ENCODE measurements at places on chromosomes 2 and 18.

GRCh38 chr2:136215449-136215848 is 97.5 kb upstream of the CXCR4 start:
- DNase-seq, result no peak

DNA sequence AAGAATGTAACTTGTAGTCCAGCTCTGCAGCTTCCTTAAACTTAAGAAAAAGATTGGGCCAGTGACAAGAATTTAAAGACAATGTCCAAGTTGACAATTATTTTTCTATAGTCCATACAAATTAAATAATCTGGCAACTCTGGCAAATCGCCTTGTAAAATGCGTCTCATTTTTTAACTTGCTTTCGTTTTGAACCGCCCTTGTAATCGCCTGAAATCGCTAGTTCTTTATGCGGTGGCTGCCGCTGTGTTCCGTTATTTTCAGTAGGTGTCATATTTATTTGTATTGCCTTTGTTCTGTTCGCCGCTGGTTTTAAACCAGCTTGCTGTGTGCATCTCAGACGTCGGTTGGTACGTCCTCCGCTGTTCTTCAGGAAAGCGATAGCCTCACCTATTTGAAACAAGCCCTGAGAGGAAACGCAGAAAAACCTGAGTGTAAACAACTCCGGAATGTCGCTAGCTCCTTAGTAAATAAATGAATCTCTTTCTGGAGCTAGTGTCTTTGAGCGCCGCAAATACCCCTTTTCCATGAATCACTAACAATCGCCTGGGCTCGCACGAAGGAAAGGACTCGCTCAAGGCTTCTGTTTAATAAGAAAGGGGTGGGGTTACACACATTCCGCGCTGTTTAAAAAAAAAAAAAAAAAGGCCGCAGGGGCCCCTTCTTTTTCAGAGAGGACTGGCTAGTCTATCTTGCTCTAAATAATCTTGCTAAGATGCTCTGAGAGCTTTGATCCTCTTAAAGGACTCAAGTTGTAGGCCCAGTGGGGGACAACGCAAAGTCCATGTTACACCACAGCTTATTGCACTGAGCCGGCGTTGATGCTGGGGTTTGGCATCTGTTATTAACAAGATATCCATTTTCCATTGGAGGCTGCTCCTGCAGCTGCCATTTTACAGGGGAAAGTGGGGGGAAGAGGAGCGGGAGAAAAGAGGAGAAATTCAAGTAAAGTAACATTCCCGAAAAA is 3.0 kb downstream of the HOXD8 start:
- DNase-seq, result no peak

- DNase-seq, result no peak
These were observed 71.9 kb downstream of the ACVR2A start for GRCh38 chr2:147916723-147917122.

DNA sequence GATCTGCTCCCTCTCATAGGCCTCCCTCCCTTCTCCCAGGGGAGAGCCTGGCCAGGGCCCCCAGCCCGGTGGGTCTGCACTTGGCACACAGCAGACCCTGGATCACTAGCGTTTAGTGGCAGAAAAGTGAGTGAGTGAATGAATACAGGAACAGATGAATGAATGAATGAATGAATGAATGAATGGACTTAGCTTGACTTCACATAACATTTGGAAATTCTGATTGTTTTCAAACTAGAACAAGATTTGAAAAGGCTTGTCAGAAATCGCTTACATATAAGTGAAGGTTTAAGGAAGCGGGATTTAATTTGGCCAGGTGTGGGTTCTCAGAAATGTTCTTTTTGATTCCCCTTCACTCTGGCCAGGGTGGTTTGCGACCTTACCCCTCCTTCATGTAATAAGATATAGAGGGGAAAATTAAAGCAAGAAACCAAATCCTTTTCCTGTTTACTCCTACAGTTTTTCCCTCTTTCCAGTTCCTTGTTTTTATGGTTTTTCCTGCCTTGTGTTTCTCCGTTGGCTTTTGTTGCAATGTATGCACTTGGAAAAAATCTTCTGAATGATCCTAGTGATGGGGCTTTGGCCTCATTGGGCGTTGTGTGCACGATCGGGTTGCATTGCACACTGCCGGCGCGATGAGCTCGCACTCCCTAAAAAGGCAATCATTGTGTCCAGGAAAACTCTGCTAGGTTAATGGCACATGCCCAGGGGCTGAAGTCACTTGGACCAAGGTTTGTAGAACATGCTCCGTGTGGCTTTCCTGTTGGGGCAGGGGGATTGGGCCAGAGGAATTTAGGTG is 16.4 kb downstream of the LRRFIP1 start:
- DNase-seq, result no peak

DNA sequence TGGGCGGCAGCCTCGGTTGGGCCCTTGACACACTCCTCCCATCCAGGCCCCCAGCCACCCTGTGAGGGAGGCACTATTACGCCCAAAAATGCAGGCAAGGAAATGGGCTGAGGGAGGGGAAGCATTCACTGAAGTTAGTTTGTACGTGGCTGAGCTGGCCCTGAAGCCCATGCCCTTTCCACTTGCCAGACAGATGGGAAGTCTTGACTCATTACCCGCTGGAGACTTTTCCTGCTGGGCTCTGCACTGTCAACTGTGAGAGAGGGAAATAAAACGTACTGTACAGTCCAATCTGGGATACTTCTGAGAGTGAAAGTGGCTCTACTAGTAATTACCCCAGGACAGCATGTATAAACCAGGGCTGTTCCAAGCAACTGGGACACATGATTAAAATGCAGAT is 125.9 kb downstream of the MSH2 start:
- no peak for DNase-seq

GRCh38 chr18:37381554-37381953 is 184.0 kb downstream of the CELF4 start:
- DNase-seq, result no peak

- no peak for DNase-seq
These were observed 98.5 kb upstream of the GPR45 start for GRCh38 chr2:105143094-105143466.

DNA sequence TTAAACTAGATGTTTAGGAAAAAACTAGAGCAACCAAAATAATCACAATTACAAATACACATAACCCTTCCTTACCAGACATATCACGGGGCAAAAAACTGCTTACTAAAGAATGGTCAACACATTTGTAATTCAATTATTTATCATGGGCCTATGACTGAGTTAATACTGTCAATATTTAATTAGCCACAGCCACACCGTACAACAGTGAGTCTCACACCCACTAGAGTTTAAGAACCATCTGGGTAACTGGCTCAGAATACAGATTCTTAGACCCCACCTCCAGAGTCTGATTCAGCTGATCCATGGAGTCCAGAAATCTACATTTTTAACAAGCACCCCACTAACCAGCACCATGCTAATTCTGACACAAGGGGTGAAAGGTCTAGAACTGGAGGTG is 14.8 kb downstream of the ATL2 start:
- no peak for DNase-seq

DNA sequence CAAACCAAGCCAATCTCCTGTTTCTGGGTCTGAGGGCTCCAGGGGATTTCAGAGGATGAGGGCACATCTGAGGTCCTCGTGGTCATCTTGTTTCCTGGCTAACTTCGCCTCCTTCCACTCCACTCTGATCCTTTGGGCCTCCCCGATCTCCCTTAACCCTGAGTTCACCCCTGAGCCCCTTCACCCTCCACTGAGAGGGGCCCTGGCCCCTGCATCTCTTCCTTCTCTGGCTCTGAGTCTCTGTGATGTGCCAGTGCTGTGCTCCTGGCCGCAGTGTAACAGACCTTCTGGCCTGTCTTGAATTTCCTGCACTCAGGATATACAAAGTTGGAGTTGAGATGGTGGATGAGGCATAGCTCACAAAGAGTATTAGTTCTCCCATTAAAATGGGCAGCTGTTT is 84.7 kb upstream of the BOD1L2 start:
- no peak for DNase-seq

GRCh38 chr18:46469186-46469915 is 187.7 kb downstream of the LOXHD1 start:
- DNase-seq, result no peak

DNA sequence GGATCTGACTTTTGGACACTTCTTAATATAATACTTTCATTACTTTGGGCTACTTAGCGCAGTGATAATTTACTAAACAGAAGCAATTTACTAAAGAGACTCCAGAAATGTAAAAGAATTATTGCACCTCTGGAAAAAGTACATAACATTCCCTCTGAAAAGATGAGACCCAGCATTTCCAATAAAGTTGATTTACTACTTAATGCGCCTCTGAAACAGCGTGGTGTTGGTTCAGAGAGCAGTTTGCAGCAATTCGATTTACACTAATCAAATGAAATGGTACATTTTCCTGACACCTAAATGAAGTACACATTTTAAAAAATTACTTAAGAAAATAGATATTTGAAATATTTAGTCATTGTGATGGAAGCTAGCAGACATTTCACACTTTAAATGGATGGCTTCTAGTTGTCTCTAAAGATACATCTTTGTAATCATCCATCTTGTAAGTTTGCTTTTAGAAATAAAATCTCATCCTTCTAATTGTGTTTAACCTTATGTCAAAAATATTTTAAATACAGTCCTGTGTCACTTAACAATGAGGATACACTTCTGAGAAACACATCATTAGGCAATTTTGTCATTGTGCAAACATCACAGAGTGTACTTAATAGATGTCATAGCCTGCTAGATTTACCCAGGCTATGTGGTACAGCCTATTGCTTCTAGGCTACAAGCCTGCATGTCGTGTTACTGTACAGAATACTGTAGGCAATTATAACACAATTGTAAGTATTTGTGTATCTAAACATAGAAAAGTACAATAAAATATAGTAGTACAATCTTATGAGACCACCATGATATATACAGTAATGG is 284.6 kb upstream of the UBE2E3 start:
- no peak for DNase-seq

GRCh38 chr2:44952806-44953498 is 11.4 kb downstream of the SIX3 start:
- DNase-seq, result no peak

DNA sequence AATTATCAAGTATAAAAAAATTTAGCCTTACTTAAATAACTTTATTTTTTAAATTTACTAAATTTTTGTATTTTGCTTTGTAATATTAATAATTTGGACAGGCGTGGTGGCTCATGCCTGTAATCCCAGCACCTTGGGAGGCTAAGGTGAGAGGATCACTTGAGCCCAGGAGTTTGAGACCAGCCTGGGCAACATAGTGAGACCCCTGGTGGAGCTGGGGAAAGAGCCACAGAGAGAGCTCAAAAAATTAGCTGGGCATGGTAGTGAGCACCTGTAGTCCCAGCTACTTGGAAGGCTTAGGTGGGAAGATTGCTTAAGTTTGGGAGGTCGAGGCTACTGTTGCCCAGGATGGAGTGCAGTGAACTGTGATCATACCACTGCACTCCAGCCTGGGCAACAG is 143.5 kb downstream of the B3GNT2 start:
- DNase-seq, result no peak

DNA sequence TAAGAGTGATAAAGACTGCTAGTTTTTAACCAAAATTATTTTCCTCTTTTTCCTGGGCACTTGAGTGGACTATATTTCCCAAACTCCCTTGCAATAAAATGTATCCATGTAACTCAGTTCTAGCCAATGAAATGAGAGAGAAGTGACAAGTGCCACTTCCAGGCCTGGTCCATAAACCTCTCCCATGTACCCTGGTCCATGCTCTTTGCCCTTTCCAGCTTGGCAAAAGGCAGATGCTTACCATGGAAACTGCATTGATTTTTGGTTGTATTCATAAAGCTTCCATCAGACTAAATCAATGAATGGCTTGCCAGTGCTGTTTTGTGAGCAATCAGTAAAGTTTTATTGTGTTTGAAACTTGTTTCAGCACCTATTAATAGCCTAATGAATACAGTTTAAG is 229.3 kb downstream of the TNS1 start:
- no peak for DNase-seq

DNA sequence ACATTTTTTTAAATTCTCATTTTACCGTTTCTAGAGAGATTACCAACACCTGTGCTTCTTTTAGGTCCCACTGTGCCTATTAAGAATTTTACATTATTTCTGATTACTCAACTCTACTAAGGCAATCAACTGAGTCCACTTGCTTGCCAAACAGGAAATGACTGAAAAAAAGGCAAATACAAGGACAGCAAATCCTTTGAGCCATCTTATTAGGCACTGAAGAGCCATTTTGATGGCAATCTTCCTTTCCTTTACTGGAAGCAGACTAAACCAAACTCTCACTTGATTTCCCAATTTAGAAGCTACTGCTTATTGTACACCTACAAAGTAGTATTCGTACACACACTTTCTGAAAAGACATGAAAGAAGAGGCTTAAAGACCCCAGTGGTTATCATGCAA is 121.4 kb upstream of the COL3A1 start:
- no peak for DNase-seq

- DNase-seq, result no peak
These were observed at the start of gene VWC2L for GRCh38 chr2:214410918-214411554. Gene VWC2L, plus strand, starts transcription at chr2:214411054. Its CDS starts 3,140 bp downstream, at chr2:214414194.

GRCh38 chr2:201777043-201777442 is 3.7 kb downstream of the ALS2 start:
- DNase-seq, result no peak

DNA sequence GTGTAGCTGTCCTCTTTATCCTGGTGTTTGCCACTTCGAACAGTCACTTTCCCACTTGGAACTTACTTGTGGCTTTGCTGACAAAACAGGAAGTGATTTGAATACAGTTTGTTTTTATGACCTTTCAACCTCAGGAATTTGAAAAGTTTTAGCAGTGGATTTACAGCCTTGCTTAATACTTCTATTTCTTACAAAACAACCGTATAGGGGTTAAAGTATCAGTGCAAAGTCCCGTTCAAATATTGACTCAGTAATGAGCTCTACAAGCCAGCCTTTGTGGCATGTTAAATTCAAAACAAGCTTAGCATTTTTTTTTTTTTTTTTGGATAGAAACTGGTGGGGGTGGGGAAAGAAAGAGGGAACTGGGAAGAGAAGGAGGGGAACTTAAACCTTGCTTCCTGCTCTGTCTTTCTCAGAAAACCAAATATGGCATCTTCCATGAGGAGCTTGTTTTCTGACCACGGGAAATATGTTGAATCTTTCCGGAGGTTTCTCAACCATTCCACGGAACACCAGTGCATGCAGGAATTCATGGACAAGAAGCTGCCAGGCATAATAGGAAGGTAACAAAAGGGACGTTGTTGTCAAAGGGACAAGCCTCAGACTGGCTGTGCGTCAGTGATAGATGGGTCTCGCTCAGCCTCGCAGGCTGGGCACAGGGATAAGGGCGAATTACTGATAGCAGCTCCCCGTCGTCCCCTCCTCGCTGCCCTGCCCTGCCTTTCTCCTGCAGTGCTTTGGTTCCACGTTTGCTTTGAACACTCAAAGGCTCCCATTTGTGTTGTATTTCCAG is at the start of gene HNMT:
TSS of gene HNMT (plus strand) at position 408 of the 793 bp plus-strand sequence. CDS start at position 427, 19 bp downstream.
- DNase-seq, result no peak

GRCh38 chr2:135473567-135473966 is 57.5 kb downstream of the ZRANB3 start:
- DNase-seq, result no peak

GRCh38 chr18:62781262-62781661 is 65.9 kb downstream of the PHLPP1 start:
- no peak for DNase-seq

Measured in T follicular helper cell (primary cell).